ENCODE measurements at places on chromosomes 3 and 15. TPM values are rescaled to one million over a fixed set of nuclear protein-coding genes. Genes with fewer than 3 reads are reported as not detected.

DNA sequence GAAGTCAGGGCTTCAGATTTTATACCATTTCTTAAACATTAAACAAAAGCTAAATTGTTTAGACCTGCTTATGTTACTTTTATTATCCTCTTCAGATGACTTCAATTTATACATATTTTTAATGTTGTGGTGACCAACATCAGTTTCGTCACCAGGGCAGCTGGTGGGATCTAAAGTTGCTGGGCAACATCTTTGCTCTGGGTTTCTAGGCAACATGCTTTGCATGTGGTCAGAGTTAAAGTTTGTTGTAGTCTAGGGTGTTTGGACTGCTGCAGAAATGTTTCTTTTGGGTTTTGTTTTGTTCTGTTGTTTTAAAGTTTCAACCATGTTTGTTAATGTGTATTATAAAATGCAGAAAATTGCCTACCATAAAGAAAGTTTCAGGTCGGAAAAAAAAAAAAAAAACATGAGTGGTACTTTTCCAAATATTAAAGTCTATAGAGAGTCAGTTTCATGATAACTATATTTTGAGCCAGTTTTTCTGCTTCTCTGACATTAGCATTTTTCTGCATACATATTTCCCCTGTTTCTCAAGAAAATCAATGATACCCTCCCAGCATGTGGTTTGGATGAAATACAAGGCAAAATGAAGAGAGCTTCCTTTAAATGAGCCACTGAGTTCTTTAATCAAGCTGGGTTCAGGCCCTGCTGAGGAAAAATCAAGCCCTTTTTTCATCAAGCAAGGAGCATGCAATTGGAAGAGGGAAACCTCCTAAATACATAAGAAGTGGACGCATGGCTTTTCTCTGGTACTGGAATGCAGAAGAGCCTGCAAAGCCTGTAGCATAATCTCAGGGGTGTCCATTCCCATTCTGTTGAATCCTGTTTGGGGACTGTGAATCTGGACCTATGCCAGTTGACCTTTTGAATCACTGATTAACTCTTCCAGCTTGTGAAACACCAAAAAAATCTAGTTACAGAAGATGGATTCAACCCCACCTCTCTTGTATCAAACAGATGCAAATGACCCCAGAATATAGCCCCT, 35.0 kb upstream of the VGLL3 start:
- DNase-seq = no peak

DNA sequence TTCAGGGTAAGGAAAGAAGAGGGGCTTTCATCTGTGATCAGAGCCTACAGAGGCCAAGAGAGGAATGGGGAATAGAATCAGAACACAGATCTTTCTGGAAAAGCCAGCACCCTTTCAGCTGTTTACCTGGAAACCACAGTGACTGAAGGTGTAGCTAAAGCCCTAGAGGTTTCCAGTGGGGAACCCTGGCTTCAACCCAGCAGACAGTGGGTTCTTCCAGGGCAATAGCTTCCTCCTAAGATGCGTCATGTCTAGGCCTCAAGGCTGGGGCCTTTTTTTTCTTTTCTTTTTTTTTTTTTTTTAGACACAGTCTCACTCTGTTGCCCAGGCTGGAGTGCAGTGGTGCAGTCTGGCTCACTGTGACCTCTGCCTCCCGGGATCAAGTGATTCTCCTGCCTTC, 3.1 kb upstream of the CPNE9 start:
- DNase-seq = no peak

- DNase-seq = no peak
Measured at GRCh38 chr3:37143821-37144220, 30.6 kb downstream of the LRRFIP2 start.

Gene ASB14
- not detected for total RNA-seq

Gene LEKR1
- 1.9 TPM for total RNA-seq
